Activated CD4-positive, CD25-positive, alpha-beta regulatory T cell (primary cell): ENCODE measurements at places on chromosomes 5 and 9.

GRCh38 chr5:24681106-24681505, 36.3 kb upstream of the CDH10 start:
- no peak for DNase-seq

GRCh38 chr5:36734422-36734821, 128.0 kb downstream of the SLC1A3 start:
- no peak for DNase-seq

GRCh38 chr5:148259288-148259687, 9.3 kb upstream of the SPINK13 start:
- DNase-seq = no peak

DNA sequence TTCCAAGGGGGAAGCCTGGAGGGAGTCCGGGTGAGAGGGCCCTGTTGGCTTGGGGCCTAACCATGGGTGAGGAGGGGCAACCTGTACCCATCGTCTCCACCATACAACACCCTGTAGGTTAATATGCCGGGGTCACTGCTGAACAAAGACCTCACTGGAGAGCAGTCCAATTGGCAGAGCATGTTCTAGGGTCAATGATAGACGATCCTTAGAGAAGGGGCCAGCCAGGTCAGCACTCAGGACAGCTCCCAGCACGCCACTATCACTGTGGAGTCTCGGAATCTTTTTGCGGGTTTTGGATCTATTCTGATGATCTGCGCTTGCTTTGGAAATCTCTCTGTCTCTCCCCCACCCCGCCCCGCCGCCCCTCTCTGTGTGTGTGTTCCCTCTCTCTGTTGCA, 218.4 kb upstream of the MVB12B start:
- no peak for DNase-seq

DNA sequence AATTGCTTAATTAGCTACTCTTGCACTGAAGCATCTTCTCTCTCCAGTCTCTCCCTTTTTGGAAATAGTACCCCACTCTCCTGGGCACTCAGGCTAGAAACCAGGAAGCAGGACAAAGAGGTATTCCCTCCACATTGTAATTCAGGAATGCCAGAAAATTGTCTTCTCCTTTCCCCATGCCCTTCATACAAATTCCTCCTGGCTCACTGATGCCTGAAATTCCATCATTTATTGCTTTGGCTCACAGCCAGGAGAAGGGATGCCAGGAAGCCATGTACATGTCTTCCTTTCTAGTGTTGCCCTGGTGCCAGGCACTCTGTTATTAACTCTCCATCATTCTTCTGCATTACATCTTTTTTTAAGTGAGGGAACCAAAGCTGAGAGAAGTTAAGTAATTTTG, 716.5 kb upstream of the C9orf72 start:
- no peak for DNase-seq

- DNase-seq = no peak
These were observed 4.5 kb downstream of the ZNF608 start for GRCh38 chr5:124741711-124742496.
